Airway epithelial cell (primary cell): ENCODE measurements at places on chromosomes 3 and 15. TPM values are rescaled to one million over a fixed set of nuclear protein-coding genes. Genes with fewer than 3 reads are reported as not detected.

ECE2 gene
- not detected in 2 replicates for total RNA-seq

CCDC80 gene
- 8.6 and 14.0 TPM in 2 replicates for total RNA-seq

SUSD5 gene
- 0.88 and 1.1 TPM in 2 replicates for total RNA-seq

OSBPL10 gene
- 19.3 and 90.0 TPM in 2 replicates for total RNA-seq

ACKR4 gene
- total RNA-seq: 0.19 TPM in 1 of 2 replicates, not detected in the other

SEMA5B gene
- 0.14 and 0.37 TPM in 2 replicates for total RNA-seq

AHSG gene
- total RNA-seq: 0.28 TPM in 1 of 2 replicates, not detected in the other

ST6GAL1 gene
- total RNA-seq: 13.3 and 19.5 TPM in 2 replicates
